Chondrocyte (in vitro differentiated cells): ENCODE measurements at places on chromosomes 16 and 17. TPM values are rescaled to one million over a fixed set of nuclear protein-coding genes. Genes with fewer than 3 reads are reported as not detected.

GDPD3 gene
- 1.9 to 3.2 TPM (median 2.2 TPM) in 3 replicates for total RNA-seq

DNA sequence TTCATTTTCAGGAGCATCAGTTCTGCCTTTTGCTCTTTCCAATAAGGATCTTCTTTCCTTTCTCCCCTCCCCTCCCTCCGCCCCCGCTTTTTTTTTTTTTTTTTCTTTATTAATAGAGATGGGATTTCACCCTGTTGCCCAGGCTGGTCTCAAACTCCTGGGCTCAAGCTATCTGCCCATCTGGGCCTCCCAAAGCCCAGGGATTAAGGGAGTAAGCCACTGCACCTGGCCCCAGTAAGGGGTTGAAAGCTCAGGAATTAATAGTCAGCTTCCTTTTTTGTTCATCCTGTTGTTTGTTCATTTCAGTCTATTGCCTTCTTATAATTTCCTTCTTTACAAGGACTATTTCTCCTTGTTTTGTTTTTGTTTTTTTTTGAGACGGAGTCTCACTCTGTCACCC lies 7.9 kb upstream of the C17orf58 start:
- no peak overlapping the region for H3K4me3 ChIP-seq
- no peak overlapping the region for H3K27ac ChIP-seq
- H3K4me1 ChIP-seq = no peaks in the 10 kb centered on the region

- DNase-seq = no peak
- H3K27me3 ChIP-seq = peaks cover 1% of the 10 kb centered on the region
- H3K36me3 ChIP-seq = peaks cover 7% of the 10 kb centered on the region
- no peak overlapping the region for H3K4me3 ChIP-seq
- no peak overlapping the region for H3K27ac ChIP-seq
Measured at GRCh38 chr16:67260426-67261063, 11.8 kb downstream of the SLC9A5 start.

DNA sequence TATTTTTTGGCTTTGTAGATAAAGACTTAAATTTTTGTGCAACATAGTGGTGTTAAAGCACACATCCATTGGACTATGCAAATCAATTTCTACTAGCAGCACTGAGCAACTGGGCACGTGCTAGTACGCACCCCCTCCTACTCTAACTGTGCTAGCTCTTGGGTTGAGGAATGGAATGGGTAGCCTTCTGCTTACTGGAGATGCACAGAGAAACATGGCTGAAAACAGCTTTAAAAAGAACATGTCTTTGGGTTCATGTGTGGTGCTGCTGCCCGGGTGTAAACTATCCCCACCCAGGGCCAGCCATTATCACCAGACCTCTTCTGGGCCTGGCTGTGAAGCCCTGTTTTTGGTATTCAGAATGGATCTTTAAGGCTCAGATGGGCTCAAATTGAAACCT lies 7.3 kb downstream of the ESRP2 start:
- peaks cover 14% of the 10 kb centered on the region for H3K4me1 ChIP-seq
- H3K36me3 ChIP-seq = no peaks in the 10 kb centered on the region
- H3K27ac ChIP-seq = no peak overlapping the region
- no peak overlapping the region for H3K4me3 ChIP-seq
- no peak for DNase-seq

OTOP3 gene
- not detected in 3 replicates for total RNA-seq

RAB34 gene
- 128 to 132 TPM (median 131 TPM) in 3 replicates for total RNA-seq

CCL8 gene
- not detected in 3 replicates for total RNA-seq

DNA sequence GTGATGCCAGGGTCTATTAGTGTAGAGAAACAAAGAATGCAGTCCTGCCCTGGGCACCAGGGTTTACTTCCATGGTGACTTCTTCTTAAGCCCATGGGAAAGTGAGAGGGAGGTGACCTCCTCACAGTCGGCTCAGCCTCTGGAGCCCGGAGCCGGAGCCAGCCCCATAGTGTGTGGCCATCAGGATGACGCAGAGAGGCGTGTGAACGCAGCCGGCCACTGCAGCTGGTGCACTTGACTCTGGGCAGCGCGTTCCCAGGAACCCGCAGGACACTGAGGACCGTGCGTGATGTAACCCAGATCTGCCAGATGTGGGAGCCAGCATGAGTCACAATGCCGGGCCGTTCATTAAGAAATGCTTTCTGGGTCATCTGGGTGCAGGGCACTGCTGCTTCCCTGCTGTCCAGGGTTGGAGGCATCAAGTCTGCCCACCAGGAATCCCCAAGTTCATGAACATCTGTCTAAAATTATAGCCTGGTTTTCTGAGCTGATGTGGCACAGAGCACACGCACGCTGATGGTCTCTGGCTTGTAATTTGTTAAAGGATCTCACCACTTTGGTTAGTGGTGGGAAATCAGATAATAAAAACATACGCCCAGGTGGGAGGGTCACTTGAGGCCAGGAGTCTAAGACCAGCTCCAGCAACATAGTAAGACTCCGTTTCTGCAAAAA lies 114.1 kb downstream of the PITPNC1 start:
- H3K4me1 ChIP-seq = peaks cover 18% of the 10 kb centered on the region
- peak; percentile 94 for DNase-seq
- peak overlapping the region; percentile 94 for H3K27ac ChIP-seq
- H3K27me3 ChIP-seq = no peaks in the 10 kb centered on the region

GRCh38 chr17:50151041-50151936 lies 812 bp upstream of the PPP1R9B start:
- peaks cover 40% of the 10 kb centered on the region for H3K4me1 ChIP-seq
- H3K4me3 ChIP-seq = peak overlapping the region; percentile 84
- no peaks in the 10 kb centered on the region for H3K27me3 ChIP-seq
- H3K27ac ChIP-seq = peak overlapping the region; percentile 94

- no peak for DNase-seq
- no peak overlapping the region for H3K4me3 ChIP-seq
- peaks cover 18% of the 10 kb centered on the region for H3K4me1 ChIP-seq
Measured at GRCh38 chr17:51230306-51230705, 29.5 kb downstream of the MBTD1 start.

CMIP gene
- total RNA-seq = 61.4 to 69.6 TPM (median 62.9 TPM) in 3 replicates

DNA sequence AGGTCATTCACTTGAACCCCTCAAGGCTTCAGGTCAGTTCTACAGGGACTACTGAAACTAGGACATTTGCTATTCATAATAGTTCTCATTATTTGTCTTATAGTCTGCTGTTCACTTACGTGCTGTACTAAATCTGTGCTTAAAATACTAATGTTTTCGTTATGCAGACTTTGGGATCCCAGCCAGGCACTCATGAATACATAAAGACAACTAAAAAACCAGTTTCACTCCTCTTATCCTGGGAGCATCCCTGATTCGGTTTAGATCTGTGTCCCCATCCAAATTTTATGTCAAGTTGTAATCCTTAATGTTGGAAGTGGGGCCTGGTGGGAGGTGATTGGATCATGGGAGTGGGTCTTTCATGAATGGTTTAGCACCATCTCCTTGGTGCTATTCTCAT lies 1291.8 kb downstream of the CDH11 start:
- peaks cover 5% of the 10 kb centered on the region for H3K27me3 ChIP-seq
- no peaks in the 10 kb centered on the region for H3K36me3 ChIP-seq
- H3K4me1 ChIP-seq = no peaks in the 10 kb centered on the region
- no peak for DNase-seq

NETO2 gene
- 9.0 to 10.2 TPM (median 10.1 TPM) in 3 replicates for total RNA-seq
